ENCODE measurements at places on chromosomes 16 and 17. TPM values are rescaled to one million over a fixed set of nuclear protein-coding genes. Genes with fewer than 3 reads are reported as not detected.

DNA sequence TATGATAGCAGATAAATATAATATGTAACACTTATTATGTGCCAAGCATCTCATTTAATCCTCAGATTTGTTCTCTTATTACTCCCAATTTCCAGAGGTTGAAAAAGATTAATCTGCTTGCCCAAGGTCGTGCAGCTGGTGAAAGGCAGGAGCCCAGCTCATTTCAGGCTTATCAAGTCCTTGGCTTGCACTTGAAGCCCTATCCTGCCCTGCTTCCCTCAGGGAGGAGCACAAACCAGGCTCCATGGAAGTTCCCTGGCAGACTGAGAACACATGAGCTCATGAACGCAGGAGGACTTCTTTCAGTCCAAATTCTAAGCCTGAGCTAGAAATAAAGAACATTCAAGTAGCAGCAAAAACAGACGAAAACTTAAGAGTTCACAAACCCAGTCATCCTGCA is 74.8 kb downstream of the USP31 start:
- H3K27me3 ChIP-seq = no peaks in the 10 kb centered on the region
- H3K4me1 ChIP-seq = peaks cover 11% of the 10 kb centered on the region
- no peak overlapping the region for H3K27ac ChIP-seq
- H3K4me3 ChIP-seq = no peak overlapping the region
- peaks cover 17% of the 10 kb centered on the region for H3K36me3 ChIP-seq
- DNase-seq = no peak

- H3K36me3 ChIP-seq = no peaks in the 10 kb centered on the region
- peak overlapping the region; percentile 91 for H3K4me3 ChIP-seq
- no peak overlapping the region for H3K27ac ChIP-seq
- DNase-seq = no peak
Measured at GRCh38 chr17:17680477-17681186, 626 bp upstream of the RAI1 start.

- H3K27ac ChIP-seq = no peak overlapping the region
- H3K27me3 ChIP-seq = no peaks in the 10 kb centered on the region
- no peak overlapping the region for H3K4me3 ChIP-seq
- DNase-seq = no peak
Measured at GRCh38 chr17:28999206-28999605, 6.6 kb downstream of the SEZ6 start.

DNA sequence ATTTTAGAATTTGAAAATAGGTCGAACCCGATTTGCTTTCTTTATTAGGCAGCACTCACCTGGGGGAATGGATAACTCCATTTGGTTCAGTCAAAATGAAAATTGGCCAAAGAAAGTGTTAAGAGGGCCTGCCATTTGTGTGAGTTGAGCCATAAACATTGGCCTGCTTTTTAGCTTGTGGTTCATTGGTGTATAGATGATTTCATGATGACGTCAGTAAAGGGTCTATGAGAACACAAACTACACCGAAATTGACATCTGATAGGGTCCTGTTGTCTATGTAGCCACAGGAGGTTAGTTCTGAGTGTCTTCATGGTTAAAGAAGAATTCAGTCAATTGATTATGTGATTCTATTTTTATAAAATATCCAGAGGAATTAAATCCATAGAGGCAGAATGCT is 1001.5 kb upstream of the EEF2KMT start:
- no peak overlapping the region for H3K27ac ChIP-seq
- no peaks in the 10 kb centered on the region for H3K4me1 ChIP-seq
- no peak for DNase-seq
- H3K36me3 ChIP-seq = no peaks in the 10 kb centered on the region

Gene GPRC5B
- total RNA-seq = 16.1 TPM

Gene BANP
- 21.8 TPM for total RNA-seq

Gene MSLN
- total RNA-seq = 1.3 TPM

DNA sequence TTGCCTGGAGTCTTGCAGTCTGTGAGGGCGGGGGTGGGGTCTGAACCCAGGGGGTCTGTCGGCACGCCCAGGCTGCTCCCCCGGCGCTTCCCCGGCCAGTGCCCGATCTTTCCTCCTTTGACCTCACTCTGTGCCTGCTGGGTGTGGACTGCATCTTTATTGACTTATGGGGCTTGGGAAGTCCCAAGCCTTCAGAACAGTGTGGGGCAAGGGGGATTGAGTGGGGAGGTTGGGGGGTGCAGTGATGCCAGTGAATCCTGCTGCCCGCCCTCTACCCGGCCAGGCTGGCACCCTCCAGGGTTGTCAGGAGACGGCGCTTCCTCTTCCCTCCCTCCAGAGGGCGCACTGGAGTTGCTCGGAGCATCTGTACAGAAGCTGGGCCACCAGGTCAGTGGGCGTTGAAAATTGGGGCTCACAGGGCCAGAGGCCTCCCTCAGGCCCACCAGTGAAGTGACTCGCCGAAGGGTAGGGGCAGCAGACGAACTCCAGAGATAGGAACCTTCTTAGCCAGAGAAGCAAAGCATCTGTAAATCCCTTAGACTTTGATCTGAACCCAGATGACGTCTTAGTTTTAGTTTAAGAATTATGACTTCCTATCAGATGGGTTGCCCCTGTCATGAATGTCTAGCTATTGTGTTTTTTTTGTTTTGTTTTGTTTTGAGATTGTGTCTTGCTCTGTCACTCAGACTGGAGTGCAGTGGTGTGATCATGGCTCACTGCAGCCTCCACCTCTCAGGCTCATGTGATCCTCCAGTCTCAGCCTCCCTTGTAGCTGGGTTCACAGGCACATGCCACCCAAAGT is 184.8 kb upstream of the CIBAR2 start:
- no peak overlapping the region for H3K4me3 ChIP-seq
- no peaks in the 10 kb centered on the region for H3K27me3 ChIP-seq
- no peak for DNase-seq
- H3K27ac ChIP-seq = no peak overlapping the region

- DNase-seq = no peak
- H3K27me3 ChIP-seq = no peaks in the 10 kb centered on the region
- H3K4me3 ChIP-seq = no peak overlapping the region
- H3K4me1 ChIP-seq = no peaks in the 10 kb centered on the region
- H3K36me3 ChIP-seq = no peaks in the 10 kb centered on the region
Measured at GRCh38 chr17:80845863-80846671, 145.6 kb upstream of the CHMP6 start.

DNA sequence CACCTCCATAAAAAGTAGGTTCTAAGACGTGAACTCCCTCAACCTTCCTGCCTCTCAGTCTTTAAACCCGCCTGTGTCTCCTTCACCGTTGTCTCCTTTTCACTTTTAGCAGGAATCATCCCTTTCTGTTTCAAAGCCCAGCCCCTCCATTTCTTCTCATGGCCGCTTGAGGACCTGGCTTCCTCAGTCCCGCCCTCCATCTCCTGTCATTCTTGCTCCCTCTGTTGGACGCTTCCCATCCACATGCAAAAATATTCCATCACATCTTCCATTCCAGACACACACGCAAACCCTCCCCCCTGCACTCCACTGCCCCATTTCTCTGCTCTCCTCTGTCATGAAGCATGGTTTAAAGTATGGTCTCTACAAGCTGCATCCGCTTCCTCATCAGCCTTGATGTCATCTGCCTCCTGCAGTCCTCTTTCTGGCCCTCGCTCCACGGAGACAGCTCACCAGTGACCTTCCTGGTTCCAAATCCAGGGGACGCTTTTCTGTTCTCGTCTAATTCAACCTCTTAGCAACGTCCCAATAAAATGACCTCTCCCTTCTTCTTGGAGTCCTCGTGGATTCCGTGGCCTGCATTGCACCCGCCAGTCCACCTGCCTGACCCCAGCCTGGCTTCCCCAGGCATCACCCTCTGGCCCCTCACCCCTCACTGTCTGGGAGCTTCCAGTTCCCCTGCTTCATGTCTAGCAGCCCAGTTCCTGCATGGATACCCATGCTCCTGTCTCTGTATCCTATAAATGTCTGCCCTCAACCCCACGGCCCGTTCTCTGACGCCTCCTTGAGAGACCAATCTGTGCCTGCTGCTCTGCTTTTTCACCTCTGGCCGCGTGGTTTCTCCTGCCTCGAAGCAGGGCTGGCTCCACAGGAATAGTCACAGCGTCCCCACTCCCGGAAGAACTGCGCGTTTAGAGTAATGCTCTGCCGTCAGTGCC is 26.2 kb downstream of the ANKRD40 start:
- no peak overlapping the region for H3K4me3 ChIP-seq
- peaks cover 4% of the 10 kb centered on the region for H3K4me1 ChIP-seq
- H3K36me3 ChIP-seq = peaks cover 9% of the 10 kb centered on the region

Gene CEP295NL
- 13.0 TPM for total RNA-seq

GRCh38 chr16:79751471-79752184 is 151.1 kb upstream of the MAF start:
- H3K27me3 ChIP-seq = no peaks in the 10 kb centered on the region
- H3K4me3 ChIP-seq = no peak overlapping the region
- peak overlapping the region; percentile 43 for H3K27ac ChIP-seq

GRCh38 chr16:56684926-56685590 is 2.8 kb downstream of the MT1X start:
- no peak for DNase-seq
- H3K4me3 ChIP-seq = peak overlapping the region; percentile 85
- no peaks in the 10 kb centered on the region for H3K36me3 ChIP-seq
- H3K27ac ChIP-seq = peak overlapping the region; percentile 80

DNA sequence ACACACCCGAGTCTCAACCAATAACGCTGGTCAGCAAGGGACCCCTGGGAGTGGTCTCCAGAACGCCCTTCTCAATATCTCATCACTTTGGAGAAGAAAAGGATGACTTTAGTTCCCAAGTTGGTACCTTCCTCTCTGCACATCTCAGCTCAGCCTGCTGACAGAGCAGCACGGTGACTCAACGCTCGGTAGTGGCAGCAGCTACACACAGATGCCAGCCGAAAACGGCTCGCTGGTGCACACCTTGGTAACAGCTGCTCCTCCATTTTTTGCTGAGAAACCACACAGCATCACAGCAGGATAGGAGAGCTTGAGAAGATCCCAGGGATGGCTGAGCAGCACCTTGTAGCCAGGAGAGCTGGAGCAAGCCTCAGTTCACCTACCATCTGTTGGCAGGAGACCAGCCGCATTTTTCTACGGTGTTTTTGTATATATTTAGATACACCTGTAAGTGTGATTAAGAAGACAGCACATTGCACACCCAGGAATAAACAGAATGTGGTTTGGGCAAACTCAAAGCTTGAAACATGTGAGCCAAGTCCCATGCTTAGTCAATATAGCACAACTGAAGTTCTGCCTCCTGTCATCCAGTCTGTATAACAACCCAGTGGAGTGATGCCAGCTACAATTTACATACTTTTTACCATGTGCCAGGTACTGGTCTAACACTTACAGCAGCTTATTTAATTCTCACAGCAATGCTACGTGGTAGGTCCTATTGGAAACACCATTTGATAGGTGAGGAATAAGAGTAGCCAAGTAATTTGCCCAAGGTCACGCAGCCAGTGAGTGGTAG is 83.8 kb upstream of the ERCC4 start:
- H3K4me3 ChIP-seq = no peak overlapping the region
- H3K27me3 ChIP-seq = no peaks in the 10 kb centered on the region
- DNase-seq = no peak
- no peaks in the 10 kb centered on the region for H3K36me3 ChIP-seq
- H3K27ac ChIP-seq = no peak overlapping the region
- peaks cover 30% of the 10 kb centered on the region for H3K4me1 ChIP-seq

GRCh38 chr16:26857371-26857770 is 209.4 kb upstream of the C16orf82 start:
- no peaks in the 10 kb centered on the region for H3K36me3 ChIP-seq
- H3K4me1 ChIP-seq = no peaks in the 10 kb centered on the region
- H3K27me3 ChIP-seq = no peaks in the 10 kb centered on the region
- no peak overlapping the region for H3K4me3 ChIP-seq
- no peak overlapping the region for H3K27ac ChIP-seq

Gene FNDC8
- not detected for total RNA-seq

Gene ZP2
- total RNA-seq = not detected

Gene ZC3H7A
- total RNA-seq = 47.8 TPM

DNA sequence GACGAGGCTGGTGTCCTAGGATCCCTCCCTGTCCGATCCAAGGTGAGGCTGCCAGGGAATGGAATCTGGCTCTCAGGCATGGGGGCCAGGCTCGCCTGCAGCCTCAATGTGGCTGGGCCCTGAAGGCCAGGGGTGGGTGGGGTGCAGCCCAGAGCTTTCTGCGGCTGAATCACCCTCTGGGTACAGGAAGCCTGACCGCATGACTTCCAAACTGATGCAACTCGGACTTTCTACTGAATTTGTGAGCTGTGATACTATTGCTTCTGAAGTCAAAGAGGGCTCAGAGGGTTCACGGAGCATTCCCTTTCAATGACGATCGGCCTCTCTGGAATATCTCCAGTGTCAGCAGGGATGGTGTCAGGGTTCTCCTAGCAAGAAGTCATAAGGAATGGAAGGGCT is 123.7 kb downstream of the METRNL start:
- H3K36me3 ChIP-seq = no peaks in the 10 kb centered on the region
- peak overlapping the region; percentile 89 for H3K27ac ChIP-seq
- peak; percentile 12 for DNase-seq
- peaks cover 27% of the 10 kb centered on the region for H3K4me1 ChIP-seq
